ENCODE measurements at places on chromosomes 16 and 17.

GRCh38 chr17:64074704-64075426 is 54.4 kb upstream of the ICAM2 start:
- DNase-seq: peak; percentile 35

- DNase-seq: peak; percentile 9
Measured at GRCh38 chr17:17416400-17417360, 60.1 kb upstream of the MED9 start.

GRCh38 chr16:85680352-85680944 is 8.3 kb downstream of the GINS2 start:
- DNase-seq: no peak

GRCh38 chr17:73269329-73269615 is 7.6 kb upstream of the CPSF4L start:
- no peak for DNase-seq

- no peak for DNase-seq
Measured at GRCh38 chr16:51166541-51166940, 15.5 kb upstream of the SALL1 start.

DNA sequence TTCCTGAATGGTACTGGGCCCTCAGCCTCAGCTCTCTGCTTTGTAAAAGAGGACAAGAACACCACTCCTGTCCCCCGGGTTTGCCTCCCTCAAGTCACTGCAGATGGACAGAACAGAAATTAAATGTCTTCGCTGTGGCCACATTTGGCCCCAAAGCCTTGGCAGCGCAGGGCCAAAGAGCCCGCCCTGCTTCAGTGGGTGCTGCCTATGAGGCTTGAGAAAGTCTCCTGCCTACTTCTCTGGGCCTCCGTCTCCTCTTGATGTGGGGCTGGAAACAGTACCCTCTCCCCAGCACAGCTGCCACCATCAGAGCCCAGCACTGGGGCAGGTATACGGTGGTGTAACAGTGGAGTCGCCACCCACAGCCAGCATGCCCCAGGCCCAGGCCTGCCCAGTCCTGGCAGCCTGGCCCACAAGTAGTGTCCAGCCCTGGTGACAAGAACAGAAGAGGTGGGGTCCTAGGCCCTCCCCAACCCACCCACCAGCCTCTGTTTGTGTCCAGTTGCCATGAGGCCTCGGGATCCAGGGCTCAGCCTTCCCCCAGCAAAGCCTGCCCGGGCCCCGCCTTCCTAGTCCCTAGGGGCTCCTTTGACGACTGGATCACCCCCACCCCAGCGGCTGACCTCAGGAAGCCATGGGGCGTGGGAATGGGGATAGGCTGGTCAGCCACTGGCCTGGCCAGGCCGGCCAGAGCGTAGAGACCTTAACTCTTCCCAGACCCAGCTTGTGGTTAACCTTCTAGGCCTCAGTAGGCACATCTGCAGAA is 3.9 kb upstream of the TPPP3 start:
- no peak for DNase-seq

DNA sequence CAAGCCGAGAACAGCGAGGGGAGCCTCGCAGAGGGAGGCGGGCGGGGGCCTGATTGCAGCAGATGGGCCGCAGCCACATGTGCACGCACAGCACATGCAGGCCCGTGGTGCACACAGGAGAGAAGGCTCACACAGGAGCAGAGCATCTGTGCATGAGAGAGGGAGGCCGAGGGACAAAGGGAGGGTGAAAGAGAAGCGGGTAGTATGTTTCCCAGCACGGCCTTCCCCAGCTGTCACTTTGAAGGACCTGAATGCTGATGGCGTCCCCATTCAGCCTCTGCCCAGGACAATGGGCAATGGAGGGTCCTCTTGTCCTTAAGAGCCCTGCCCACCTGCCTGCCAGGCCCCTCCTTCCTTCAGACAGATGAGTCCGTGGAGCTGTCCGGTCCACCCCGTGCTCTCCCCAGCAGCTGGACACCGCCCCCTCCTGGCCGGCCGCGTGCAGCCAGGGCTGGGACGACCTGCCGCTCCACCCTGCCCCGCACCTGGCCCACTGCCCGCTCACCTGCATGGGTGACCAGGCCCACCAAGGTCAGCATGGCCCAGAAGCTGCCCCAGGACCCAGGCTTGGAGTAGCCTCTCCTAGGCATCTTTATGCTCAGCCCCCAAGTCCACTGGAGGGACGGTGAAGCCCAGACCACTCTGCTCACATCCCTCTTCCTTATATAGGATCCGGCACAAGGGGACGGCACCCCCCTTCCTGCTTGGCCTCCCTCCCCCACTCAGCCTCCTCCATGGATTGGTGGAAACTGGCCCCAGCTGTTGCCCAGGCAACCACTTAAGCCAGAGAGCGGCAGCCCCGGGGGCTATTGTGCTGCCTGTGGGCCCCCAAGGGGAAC is at the start of gene BTBD17:
BTBD17 (minus strand) TSS at position 639 of the 839 bp plus-strand sequence; CDS start at position 590, 49 bp downstream.
- DNase-seq: peak; percentile 53

DNA sequence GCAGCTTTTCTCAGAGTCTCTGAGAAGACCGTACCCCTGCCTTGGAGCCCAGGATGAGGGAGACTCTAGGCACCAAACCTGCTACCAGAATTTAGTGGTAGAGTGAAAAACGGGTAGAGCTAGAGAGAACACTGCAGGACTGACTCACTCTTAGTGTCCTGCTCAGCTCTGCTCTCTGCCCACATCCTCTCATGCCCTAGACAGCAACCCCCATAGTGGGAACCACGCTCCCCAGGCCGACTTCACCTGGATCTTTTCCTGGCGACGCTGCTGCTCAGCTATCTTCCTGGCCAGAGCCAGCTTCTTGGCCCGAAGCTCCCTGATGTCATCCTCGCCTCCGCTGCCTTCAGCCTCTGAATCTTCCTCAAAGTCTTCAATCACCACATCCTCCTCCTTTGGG is 26.7 kb downstream of the HIC1 start:
- no peak for DNase-seq

DNA sequence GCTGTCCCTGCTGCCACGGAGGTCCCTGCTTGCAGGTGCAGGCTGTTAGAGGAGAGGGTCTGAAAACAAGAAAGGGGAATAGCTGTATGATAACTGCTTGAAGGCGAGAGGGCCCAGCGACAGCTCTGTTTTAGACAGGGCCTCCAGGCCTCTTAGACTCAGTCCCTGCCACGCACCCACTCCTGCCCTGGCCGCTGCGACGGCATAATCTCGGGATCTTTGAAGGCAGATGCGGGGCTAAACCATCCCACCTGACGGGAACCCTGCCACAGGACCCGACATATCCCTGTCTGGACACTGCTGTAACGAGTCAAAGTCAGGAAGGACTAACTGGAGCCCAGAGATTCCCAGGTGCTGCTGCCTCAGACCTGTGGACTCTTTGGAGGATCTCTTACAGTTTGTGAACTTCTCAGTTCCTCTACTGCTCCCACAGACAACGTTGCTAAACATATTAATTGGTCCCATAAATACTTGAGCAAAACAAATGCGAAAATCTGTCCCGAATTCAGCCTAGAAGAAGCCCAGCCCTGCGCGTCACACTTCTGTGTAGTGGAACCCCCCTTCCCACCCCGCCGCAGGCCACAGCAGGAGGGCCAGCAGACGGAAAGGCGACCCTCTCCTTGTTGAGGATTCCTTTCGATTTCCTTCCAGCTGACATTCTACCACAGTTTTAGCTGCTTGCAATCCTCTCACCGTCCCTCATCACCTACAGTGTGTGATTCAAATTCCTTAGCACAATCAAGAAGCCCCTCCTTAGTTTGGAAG is 998 bp upstream of the TMEM11 start:
- no peak for DNase-seq

DNA sequence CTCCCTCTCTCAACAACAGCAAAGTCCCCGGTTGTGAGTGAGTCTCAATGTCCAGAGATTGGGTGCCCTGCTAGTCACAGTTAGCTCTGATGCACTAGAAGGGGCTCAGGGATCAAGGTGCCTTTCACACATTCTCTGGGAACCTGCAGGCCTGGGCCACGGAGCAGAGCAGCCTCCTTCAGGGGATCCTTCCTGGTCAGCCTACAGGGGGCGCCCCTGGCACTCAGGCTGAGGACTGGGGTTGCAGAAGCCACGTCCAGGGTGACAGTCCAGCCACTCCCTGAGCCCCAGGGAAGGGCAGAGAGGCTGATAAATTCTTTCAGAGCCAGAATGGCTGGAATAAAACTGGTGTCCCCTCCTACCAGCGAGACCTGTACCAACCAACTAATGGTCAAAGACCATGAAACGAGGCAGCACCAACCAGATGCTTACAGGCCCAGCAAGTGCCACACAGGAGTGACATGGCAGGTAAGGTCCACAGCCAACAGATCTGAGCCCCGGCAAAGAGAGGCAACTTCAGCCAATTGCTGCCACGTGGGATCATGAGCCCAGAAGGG is 43.5 kb downstream of the ST3GAL2 start:
- peak; percentile 78 for DNase-seq

DNA sequence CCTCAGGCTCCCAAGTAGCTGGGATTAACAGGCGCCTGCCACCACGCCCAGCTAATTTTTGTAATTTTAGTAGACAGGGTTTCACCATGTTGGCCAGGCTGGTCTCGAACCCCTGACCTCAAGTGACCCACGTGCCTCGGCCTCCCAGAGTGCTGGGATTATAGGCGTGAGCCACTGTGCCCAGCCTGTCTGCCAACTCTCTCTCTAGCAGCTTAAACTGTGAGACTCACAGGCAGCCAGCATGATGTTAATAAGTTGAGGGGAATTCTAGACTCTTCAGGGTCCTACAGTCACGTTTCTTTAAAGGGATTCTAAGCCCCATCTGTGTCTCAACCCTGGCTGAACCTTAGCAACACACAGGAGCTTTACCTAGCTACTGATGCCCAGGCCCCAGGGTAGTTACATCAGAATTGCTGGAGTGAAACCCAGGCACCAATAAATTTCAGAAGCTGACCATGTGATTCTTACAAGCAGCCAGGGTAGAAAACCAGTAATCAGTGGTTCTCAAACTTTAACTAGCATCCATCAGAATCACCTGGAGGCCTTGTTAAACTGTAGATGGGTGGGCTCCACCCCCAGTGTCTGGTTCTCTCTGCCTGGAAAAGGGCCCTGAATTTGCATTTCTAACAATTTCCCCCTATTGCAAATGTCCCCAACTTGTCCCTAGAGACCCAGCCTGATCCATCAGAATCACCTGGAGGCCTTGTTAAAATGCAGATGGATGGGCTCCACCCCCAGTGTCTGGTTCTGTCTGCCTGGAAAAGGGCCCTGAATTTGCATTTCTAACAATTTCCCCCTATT is 30.7 kb downstream of the GPRC5B start:
- DNase-seq: no peak

- no peak for DNase-seq
Measured at GRCh38 chr16:15990902-15991301, 41.5 kb downstream of the ABCC1 start.

- no peak for DNase-seq
Measured at GRCh38 chr16:2036200-2036966, 9.7 kb downstream of the NHERF2 start.

DNA sequence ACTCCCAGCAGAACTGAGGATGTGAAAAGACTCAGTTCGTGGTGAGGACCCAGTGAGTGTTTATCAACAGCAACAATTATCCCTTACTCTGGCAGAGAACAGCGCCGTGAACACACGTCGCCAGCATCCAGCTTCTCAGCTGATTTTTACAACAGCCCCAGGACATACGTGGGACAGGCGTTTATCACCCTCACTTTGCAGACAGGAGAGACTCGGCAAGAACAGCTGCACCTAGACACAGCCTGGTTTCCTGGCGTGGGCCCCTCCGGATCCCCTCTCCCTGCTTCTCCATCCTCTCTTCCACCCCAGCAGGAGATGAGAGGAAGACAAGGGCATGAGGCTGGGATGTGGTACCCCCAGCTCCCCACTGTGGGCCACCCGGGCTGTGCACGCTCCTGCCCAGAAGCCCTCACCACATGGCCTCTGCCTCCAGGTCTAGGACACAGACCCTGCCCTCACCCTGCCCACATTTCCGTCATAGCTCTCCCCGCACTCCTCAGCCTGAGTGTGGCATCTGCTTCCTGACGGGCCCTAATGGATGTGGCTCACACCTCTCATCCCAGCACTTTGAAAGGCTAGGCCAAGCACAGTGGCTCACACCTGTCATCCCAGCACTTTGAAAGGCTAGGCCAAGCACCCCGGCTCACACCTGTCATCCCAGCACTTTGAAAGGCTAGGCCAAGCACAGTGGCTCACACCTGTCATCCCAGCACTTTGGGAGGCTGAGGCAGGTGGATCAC is 17.5 kb downstream of the ABR start:
- DNase-seq: no peak

DNA sequence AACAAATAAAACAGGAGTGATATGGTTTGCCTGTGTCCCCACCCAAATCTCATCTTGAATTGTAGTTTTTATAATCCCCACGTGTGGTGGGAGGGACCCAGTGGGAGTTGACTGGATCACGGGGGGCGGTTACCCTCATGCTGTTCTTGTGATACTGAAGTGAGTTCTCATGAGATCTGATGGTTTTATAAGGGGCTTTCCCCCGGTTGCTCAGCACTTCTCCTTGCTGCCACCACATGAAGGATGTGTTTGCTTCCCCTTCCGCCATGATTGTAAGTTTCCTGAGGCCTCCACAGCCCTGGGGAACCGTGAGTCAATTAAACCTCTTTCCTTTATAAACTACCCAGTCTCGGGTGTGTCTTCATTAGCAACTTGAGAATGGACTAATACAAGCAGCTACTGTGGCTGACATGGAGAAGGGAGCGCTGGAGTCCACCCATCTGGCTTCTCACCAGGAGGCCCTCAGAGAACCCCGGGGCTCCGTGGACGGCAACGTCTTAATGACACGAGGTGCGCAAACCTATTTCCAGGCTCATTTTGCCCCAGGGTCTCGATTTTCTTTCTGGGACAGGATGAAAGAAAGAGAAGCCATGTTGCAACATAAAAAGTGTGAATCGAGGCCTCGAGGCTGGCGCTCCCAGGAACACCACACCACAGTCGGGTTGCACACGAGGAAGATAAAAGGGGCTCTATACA is 129.5 kb downstream of the DYNLRB2 start:
- DNase-seq: no peak

DNA sequence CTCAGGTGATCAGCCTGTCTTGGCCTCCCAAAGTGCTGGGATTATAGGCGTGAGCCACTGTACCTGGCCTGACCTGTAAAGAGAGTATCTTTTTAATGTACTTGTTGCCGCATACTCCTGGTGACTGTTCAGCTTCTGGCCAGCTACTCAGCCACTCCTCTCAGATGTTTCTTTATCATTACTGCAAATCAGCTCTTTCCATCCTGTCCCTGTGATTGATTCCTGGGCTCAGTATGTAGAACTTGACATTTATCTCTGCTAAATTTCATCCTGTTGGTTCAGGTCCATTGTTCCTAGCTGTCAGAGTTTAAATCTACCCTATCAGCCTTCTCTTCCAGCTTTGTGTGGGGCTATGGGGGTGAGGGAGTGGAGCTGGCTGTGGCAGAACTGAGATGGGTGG is 211.5 kb upstream of the ASIC2 start:
- no peak for DNase-seq

- no peak for DNase-seq
Measured at GRCh38 chr17:36807496-36808179, 129.6 kb upstream of the LHX1 start.
